ENCODE measurements at places on chromosomes 3 and 15.
A peak's percentile ranks its signal among the peaks of the same experiment; 100 is the strongest.

- DNase-seq, result peak; percentile 94
These were observed 38.2 kb upstream of the RHO start for GRCh38 chr3:129490273-129490675.

DNA sequence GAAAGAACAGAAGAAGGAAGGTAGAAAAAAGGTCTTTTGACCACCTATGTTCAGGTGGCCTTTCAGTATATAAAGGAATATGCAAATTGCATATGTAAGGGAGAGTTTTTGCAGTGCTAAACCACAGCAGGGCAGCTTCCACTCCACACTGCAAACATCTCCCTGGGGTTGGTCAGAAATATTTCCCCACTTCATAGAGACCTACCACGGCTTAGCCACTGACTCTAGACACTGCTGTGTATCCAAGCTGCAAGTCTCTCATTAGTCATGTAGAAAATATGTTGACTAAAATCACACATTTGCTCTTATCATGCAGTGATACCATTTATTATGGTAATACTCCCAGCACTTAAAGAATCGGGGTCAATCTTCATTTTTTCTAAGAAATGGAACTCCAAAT lies 214.9 kb upstream of the NR2F2 start:
- DNase-seq, result no peak

- no peak for DNase-seq
These were observed 11.2 kb downstream of the TNFSF10 start for GRCh38 chr3:172511783-172512762.

- no peak for DNase-seq
These were observed 29.2 kb upstream of the NEO1 start for GRCh38 chr15:73023071-73023470.

GRCh38 chr3:112640930-112641801 lies at the start of gene CCDC80:
TSS of gene CCDC80 (minus strand) at chr3:112641143. CDS start at chr3:112639905, 1,238 bp downstream.
- DNase-seq, result peak; percentile 94

- DNase-seq, result no peak
These were observed 65.7 kb downstream of the IL1RAP start for GRCh38 chr3:190579514-190580137.

GRCh38 chr3:43378066-43378935 lies 92.0 kb downstream of the SNRK start:
- no peak for DNase-seq

GRCh38 chr3:169940470-169941181 lies 26.0 kb upstream of the SEC62 start:
- DNase-seq, result no peak

DNA sequence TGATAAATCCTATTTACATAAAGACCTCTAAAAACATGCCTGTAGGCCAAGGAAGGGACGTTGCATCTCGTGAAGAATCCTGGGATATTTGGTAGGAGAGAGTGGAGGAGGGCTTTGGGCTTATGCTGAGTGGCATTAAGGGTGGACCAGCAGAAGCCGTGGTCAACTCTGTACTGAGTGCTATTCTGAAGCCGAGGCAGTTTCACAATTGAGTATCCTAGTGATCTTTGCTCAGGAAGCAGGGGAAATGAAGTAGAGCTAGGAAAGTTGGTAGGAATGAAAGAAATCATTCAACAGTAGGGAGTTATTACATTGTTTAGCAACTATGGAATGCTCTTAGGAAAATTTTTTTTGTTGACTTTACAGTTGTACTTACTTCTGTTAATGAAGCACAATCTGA lies 24.2 kb downstream of the MCTP2 start:
- DNase-seq, result no peak

- DNase-seq, result no peak
These were observed 17.6 kb downstream of the TRIM42 start for GRCh38 chr3:140695361-140696061.

- no peak for DNase-seq
These were observed 87.8 kb downstream of the THRB start for GRCh38 chr3:24406900-24407299.

DNA sequence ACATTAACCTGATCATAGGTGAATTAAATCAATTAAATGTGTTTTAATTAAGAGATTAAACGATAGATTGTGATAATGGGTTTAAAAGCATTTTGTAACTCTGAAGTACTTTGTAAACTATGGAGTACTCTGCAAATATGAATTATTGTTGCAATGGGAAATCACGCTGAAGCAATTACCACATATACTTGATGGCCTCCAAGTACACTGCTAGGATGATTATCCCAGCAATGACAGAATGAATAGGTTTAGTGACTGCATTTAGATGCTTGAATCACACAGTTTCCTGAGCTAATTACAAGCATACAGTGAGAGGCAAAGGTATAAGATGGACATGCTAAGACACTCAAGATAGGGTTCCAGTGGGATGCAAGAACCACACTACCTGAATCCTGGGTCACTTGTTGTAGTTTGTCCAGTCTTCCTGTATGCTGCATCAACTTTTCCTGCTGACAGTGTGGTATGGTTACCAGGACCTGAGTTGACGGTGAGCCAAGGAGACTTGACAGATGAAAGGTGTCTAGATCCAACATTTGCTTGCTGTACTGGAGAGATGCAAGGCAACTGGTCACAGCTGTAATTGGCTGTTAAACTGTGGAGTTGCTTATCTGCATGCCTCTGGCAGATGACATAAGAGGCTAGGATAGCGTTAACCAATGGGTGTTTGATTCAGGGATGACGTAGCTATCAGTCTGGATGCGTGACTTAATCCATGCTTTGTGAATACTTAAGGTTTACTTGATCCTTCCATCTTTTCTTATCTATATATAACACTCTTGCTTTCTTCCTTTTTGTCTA lies 38.0 kb downstream of the RNF13 start:
- DNase-seq, result no peak

DNA sequence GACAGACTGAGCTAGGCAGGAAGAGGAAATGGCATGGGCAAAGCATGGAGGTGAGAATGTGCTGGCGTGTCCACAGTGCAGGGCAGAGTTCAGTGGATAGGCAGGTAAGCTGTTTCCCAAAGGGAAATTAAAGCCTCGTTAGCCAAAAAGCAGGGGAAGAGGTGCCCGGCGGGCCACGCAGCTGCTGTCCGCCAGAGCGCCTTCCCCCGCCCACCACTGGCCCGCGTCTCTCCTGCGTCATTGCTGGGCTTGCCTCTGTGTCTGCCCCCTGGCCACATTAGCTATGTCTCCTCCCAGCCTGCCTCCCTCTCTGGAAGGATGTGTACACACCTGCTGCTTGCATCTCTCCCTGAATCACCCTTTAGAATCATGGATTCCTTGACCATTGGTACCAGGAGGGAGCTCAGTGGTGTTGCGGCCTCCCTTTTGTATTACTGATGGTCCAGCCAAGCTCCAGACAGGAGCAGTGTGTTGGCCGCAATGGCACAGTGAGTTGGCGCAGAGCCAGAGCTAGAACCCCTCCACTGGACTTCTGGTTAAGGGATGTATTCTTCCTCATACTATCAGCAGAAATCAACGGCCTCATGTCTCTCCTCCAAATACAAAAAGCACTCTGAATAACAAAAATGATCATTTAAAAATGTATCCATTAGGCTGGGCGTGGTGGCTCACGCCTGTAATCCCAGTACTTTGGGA lies 26.6 kb downstream of the SLC28A1 start:
- DNase-seq, result no peak

DNA sequence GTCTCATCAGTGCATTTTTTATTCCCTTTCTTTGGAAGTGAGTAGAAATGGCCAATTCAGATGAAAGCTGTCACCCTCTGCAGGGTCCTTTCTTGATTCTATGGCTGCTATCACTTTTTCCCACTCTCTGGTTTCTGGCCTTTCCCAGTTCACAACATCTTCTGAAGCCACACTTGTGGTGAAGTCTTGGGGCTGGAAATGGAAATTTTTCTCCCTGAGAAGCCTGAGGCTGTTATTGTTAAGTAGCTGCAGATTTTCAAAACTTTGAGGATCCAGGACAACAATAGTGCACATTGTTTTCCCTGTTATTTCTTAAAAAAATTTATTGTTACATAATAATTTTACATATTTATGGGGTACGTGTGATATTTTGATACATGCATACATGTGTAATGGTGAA lies 250.3 kb upstream of the RASGRP1 start:
- DNase-seq, result no peak

DNA sequence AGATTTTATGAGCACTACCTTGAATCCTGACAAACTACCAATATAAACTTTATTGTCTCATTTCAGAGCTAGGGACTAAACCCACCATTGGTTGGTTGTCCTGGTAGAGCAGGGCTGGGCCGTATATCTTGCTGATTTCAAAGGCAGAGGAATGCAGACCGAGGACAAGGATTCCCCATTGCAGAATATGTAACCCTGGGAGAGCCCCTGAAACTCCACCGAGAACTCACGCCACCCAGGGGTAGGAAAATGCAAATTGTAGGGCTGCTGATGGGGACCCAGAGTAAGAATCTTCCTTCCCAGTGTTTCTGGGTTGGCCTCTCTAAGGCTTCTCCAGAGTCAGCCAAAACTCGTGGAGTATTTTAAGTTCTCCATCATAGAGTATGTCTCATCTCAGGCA lies 235.3 kb downstream of the ABHD5 start:
- no peak for DNase-seq

DNA sequence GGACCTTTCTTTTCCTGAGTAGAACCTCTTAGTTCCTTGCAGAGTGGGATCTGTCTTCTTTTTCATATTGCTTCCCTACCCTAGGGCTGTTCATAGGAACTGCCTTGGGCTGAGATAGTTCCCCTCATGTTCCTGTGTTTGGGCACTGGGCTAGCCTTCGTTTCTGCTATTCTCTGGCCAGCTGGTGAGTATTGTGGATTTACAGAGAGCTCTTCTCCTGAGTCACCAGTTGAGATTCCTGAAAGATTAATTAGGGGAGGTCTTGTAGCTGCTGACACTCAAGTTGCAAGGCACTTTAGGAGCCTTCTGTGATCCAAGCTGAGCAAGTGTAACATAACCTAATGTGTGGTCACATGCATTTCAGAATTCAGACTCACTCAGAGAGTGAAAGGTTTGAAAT lies 30.7 kb downstream of the CHD2 start:
- peak; percentile 74 for DNase-seq

DNA sequence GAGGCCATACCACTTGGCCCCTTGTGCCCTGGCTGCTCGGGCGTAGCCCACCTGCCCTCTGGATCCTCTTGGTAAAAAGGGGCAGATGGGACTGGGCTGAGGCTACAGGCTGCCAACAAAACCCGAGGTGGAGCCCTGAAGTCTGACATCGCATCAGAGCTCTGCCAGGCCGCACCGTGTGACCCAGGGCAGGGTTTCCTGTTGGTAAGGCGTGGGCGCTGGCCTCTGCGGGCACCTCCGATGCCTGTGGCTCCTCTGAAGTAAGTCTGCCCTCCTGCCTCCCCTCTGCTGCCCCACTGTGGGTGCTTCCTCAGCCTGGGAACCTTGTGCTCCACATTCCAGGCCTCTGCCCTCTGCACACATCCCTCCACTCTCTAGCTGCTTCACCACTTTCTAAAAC lies 8.9 kb downstream of the CHDH start:
- no peak for DNase-seq
